Ascending aorta (tissue), 2 donors: ENCODE measurements at places on chromosomes 2 and 18. TPM values are rescaled to one million over a fixed set of nuclear protein-coding genes. Genes with fewer than 3 reads are reported as not detected.

DNA sequence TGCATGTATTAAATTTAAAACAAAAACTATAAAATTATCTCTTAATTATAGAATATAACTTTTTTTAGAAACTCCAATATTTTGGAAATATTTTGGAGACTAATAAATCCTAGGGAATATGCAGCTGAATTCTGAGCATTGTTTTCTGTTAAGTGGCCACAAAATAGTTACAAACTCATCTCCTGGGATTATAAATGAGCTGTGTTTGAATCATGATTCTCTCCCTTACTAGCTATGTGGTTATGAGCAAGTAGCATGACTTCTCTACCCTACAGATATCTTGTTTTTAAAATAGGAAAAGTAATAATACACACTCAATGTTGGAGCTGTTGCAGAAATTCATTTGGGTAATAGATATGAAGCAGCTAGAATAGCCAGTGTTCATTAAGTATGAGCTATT lies 137.9 kb upstream of the ITGA4 start:
- H3K4me1 ChIP-seq = no peaks in the 10 kb centered on the region
- no peak overlapping the region for H3K4me3 ChIP-seq
- no peak for DNase-seq
- H3K27me3 ChIP-seq = no peaks in the 10 kb centered on the region
- no peaks in the 10 kb centered on the region for H3K36me3 ChIP-seq
- H3K27ac ChIP-seq = no peak overlapping the region

DNA sequence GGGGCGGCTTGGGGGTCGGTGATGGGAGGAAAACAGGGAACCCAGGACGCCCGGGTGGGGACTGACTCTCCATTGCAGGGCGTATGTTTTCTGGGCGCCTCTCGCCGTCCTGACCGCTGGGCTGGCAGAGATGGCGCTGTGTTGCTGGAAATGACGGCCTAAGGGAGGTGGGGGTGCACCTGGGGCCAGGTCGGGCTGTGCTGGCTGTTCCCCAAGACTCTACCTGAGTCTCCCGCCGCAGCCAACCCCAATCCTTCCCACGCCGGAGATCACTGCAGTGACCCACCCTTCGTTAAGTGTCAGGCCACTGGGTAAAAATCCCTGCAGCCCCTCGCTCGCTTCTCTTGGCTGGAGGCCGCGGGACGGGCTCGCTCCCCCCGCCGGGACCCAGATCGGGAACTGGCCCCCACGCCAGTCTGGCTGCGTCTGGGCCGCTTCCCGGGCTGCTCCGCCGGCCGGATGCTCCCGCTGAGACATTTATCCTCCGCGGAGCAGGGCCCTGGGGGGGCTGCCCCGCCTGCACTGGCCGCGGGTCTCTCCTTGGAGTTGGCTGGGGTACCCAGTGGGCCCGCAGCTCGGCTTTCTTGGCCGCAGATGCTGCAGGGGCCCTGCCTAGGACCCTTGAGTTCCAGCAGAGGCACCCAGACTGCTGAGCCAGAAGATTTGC lies 7.8 kb upstream of the ARMC9 start:
- H3K27me3 ChIP-seq = no peaks in the 10 kb centered on the region
- DNase-seq = peak; percentile 51
- peaks cover 51% of the 10 kb centered on the region for H3K4me1 ChIP-seq
- no peaks in the 10 kb centered on the region for H3K36me3 ChIP-seq

DNA sequence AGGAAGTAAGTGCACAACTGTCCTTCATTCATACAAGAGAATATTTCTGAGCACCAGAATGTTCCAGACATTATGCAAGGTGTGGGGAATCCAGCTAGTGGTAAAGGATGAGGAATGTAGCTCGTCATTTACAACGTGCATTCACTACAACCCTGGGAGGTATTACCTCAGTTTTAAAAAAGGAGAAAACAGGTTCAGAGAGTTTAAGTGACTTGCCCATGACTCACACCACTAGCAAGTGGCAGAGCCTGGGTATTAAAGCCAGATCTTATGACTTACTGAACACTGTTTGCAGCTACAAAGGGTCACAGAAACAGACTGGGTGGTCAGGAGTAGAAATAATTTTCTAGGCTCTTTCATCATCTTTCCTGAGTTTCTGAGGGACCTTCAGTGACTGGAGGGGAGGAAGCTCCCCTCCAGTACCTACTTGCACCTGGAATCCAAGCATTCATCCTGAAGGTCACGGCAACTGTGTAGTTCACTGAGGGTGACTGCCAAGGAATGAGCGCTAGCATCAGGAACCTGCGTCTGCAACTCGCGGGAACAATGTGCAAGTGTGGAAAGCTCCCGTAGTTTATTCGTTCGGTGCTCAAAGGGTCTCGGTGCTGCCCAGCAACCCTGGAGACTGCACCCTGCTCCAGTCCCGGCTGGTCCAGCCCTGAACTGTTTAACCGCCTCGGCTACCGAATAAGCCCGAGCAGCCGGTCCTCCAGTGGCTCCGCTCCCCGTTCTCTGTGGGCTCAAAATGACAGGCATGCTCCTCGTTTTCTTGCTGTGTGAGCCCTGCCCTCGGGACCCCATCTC lies 647 bp downstream of the CCDC121 start:
- H3K27me3 ChIP-seq = no peaks in the 10 kb centered on the region
- H3K36me3 ChIP-seq = peaks cover 21% of the 10 kb centered on the region
- H3K4me1 ChIP-seq = no peaks in the 10 kb centered on the region
- DNase-seq = no peak
- H3K27ac ChIP-seq = peak overlapping the region; percentile 74
- H3K4me3 ChIP-seq = peak overlapping the region; percentile 66

GRCh38 chr2:61959381-61960293 lies 54.2 kb downstream of the COMMD1 start:
- no peaks in the 10 kb centered on the region for H3K27me3 ChIP-seq
- H3K4me1 ChIP-seq = no peaks in the 10 kb centered on the region
- no peak for DNase-seq
- H3K36me3 ChIP-seq = no peaks in the 10 kb centered on the region

LRP2 gene
- total RNA-seq = not detected

GRCh38 chr2:219205165-219205538 lies 1.4 kb upstream of the ZFAND2B start:
- H3K27me3 ChIP-seq = no peaks in the 10 kb centered on the region
- H3K4me3 ChIP-seq = no peak overlapping the region
- H3K4me1 ChIP-seq = peaks cover 6% of the 10 kb centered on the region
- DNase-seq = peak; percentile 31
